ENCODE measurements at places on chromosomes 11 and 22. TPM values are rescaled to one million over a fixed set of nuclear protein-coding genes. Genes with fewer than 3 reads are reported as not detected.

- ATAC-seq: no peak
These were observed 9.9 kb downstream of the TESMIN start for GRCh38 chr11:68741463-68741862.

- ATAC-seq: no peak
These were observed 181.7 kb upstream of the TBCEL start for GRCh38 chr11:120842195-120842594.

Gene AMOTL1
- 215 TPM for total RNA-seq

DNA sequence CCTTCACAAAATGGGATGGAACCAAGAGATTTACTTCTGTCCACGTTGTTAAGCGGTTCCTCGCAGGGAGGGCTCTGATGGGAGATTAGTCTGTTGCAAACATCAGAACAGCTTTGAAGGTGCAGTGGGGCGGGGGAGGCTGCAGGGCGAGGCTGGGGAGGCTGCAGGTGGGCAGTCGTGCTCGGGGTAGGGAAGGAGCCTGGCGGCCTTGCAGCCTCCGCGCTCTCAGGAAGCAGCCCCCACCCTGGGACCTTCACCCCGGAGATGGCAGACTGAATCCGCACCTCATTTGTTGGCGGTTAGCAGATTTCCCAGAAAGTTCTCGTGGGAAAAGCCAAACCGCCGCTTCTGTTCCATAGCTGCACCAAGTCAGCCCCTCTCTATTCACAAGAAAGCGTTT is 237.3 kb downstream of the BRD1 start:
- no peak for ATAC-seq

- ATAC-seq: no peak
These were observed 100.0 kb upstream of the B3GAT1 start for GRCh38 chr11:134512061-134512460.

Gene MPEG1
- 35.5 TPM for total RNA-seq

DNA sequence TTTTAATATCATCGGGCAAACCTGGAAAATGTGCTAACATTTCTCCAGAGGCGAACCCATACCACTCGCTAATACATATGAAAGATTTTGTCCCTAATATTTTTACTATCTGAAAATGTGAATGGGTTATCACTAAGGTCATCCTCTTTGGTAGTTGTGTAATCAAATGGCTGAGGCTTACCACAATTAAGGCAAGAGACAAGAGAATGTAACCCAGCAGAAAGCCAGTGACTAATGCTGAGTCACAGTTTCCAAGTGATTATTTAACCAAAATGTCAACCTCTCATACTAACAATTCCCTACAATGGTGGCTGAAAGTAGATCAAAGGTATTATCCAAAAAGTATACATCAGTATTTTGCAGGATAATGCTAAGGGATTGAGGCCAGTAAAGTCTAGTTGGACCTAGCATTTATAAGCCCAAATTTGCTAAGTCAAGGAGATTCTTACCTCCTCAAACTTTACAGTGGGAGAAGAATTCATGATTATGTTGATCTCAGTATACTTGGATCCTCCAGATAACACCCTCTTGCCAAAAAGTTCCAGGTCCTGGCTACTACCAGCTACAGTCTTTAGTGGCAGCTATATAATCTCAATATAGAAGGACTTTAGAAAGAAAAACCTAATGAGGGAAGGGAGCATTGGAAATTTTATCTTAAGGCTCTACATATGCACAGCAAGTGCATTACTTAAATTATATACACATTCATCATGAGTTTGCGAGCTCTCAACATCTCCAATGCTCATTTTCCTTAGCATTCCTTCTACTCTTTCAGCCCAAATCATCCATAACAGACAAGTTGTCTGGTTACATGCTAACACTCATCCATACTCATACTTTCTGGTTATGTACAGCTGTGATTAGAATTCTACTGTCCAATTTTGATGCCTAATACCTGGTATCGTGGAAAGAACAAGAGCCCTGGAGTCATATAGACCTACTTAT is 25.4 kb downstream of the SIK3 start:
- ATAC-seq: peak; percentile 82

DNA sequence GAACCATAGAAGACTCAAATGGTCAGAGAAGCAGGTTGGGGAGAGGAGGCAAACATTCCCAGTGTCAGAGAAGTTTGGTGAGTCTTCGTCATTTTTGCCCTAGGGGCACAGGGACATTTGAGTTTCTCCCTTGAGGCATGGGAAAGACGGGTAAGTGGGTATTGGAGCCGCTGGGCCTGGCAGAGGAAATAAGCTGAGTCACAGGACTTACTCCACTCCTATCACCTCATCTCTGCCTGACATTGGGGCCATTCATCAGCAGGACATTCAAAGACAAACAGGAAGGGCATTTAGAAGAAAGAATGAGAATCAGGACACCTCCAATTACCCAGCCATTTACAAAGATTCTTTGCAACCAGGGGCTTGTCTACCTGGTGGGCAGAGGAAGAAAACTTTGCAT is 100.7 kb upstream of the SEZ6L start:
- no peak for ATAC-seq

DNA sequence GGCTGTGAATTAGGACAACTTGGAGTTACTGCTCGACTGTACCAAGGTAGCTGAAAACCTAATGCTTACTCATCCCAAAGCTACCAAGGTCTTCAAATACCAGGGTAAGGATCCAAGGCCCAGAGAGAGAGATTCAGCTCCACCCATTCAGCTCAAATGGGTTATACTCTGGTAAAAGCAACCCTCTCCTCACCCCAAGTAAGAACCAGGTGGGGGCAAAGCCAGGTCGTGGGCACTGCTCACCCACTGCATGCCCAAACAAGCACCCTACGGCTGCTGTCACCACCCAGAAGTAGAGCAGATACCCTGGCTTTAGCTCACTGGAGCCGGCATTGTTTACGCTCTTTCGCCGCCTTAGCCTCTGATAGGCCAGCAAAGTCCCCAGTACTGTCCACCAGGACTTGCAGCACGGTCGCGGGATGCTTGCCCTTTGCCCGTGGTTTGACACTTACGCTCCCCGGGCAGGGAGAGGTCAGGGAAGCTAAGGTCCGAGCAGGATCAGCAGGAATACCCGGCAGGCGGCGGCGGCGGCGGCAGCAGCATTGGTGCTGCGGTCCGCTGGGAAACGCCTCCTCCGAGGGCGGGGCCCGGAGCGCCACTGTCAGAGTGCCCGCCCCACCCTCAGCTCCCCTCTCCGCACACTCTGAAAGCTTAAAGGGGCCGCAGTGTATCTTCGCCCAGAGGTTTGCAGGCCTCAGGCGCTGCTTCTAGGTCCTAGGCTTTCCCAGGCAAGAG is 19.6 kb downstream of the CKAP5 start:
- ATAC-seq: peak; percentile 99

- ATAC-seq: no peak
These were observed 17.3 kb downstream of the TOLLIP start for GRCh38 chr11:1292018-1292643.

DNA sequence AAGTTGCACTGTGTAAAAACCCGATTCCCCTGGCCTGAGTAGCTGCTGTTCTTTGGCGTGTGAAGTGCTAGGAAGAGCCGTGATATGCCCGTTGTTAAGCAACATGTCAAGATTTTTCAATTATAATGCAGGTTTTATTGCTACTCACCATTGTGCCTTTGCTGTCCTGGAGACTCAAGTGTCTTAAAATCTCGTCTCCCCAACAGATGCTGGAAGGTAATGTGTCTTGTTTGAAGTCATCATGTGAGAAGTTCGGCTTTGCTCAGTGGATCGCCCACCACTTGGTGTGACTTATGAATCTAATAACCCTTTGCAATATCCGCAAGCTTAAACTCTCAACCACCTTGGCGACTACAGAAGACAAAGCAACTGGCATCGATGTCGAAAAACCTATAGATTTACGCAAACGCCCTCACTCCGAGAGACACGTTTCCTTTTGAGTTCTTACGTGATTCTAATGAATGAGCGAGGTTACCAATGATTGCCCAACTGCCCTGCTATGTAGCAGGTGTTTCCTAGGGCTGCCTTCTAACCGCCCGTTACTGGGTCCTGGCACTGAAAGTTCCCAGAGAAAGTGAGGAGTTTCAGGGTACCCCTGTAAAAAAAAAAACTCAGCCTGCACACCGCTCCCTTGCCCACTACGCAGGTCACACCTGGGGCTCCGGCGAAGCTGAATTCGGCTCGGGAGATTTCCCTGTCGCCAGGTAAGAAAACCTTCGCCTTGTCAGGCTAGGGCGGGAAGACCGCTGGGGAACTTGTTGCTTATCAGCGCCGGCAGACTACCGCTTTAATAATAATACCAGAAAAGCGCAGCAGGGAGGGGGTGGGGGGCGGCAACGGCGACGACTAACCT is 21.2 kb upstream of the BDNF start:
- ATAC-seq: no peak

- peak; percentile 61 for ATAC-seq
These were observed 31.9 kb downstream of the FBLN1 start for GRCh38 chr22:45534339-45535192.

Gene ALG9
- 33.9 TPM for total RNA-seq

DNA sequence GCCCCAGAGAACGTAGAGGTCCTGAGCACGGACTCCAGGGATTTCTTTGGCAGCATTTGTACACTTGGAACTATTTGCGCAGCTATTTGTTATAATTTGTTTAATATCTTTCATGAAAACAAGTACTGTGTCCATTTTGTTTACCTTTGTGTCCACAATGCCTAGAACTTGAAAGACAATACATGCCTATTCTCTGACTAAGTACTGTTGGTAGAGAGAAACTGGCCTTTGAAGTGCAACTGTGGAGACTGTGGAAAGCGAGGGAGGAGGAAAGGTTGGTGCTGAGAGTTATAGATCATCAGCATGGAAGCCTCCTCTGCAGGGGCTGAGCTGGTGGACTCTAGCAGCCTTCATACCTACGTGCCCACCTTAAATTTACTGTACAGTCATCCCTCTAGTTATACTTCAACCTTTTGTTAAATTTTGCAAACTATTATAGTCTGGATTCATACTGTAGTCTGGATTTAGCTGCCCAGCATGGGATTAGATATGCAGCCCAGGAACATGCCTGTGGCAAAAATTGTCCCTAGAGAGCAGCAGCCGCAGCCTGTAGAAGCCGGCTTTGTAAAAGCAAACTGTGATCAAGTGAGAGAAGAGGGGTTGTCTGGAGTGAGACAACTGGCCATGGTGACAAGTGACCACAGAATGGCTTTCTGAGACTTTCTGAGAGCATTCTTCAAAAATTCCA is 24.2 kb upstream of the YAP1 start:
- no peak for ATAC-seq

GRCh38 chr11:69516526-69516925 is 35.1 kb downstream of the LINC01488 start:
- ATAC-seq: no peak

DNA sequence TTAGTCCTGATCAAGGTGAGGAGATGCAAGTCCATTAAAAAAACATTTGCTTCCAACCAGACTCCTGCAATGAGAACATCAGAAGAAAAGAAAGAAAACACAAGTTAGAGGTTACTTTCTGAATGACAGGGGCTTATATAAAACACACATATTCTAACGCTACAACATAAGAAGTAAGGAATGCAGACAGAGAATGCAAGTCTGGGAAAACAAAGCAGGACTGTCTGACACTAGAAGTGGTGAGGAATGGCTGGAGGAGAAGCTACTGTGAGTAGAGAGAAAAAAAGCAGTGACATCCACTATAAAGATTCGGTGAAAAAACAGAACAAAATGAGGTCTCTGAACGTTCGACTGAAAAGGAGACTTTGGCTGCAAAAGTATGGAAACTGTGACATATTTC is 12.3 kb downstream of the TMEM216 start:
- ATAC-seq: no peak

DNA sequence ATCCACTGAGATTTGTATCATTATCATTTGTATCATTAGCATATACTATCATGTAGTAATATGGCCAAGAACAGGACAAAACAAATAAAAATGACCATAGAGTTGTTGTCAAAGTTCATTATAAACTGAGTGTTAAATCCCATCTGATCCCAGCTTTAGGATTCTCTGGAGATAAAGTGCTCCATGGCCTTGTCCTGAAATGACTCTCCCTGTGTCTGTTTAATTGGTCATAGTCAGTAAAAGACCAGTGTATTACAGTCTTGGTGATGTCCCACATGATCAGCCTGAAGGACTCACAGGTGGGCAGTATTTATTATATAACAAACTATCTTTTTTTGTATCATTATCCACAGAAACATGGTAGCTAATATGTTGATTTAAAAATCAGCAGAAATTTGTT is 361.6 kb downstream of the TMEM135 start:
- ATAC-seq: no peak

- peak; percentile 55 for ATAC-seq
These were observed 2.0 kb upstream of the UBXN1 start for GRCh38 chr11:62680825-62681240.

Gene CALCB
- not detected for total RNA-seq

GRCh38 chr11:88387957-88388356 is 50.4 kb upstream of the CTSC start:
- no peak for ATAC-seq

DNA sequence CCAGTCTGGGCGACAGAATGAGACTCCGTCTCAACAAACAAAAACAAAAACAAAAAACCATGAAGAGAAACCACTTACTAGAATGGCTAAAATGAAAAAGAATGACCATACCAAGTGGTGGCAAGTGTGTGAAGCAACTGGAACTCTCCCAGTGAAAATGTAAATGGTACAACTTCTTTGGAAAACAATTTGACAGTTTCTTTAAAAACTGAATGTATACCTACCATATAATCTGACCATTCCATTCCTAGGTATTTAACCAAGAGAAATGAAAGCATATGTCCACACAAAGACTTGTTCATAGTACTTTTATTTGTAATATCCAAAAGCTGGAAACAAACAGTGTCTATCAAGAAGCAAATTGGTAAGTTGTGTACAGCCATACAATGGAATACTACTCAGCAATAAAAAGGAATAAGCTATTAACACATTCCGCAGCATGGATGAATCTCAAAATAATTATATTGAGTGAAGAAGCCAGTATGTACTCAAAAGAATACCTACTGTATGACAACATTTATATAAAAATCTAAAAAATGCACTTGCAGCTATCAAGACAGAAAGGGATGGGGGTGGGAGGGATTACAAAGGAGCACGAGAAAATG is 27.7 kb downstream of the DGCR2 start:
- ATAC-seq: no peak

GRCh38 chr22:30284666-30285065 is 4.6 kb downstream of the CASTOR1 start:
- no peak for ATAC-seq

Gene PNPLA3
- total RNA-seq: not detected

DNA sequence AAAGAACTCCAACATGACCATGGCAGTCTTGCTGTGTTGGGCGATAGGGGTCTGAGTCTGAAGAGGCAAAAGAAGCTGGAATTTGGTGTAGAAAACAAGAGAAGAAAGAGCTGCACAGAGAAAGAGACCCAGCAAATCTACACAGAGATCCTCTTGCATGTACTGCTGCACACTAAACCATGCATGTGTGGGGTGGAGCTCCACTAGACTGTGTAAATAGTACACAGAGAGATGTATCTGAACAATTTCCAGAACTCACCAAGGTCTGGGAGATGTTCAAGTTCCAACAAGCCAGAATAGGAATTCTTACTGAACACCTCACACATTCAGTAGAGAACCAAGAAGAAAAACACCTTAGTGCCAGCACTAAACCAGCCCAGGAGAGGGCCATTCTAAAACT is 42.3 kb downstream of the CSF2RB start:
- ATAC-seq: no peak

Gene OR52N4
- not detected for total RNA-seq

Gene OR2AG2
- total RNA-seq: not detected

All from gastroesophageal sphincter (tissue), 4 donors.